CD4-positive, CD25-positive, alpha-beta regulatory T cell (primary cell): ENCODE measurements at places on chromosomes 12 and 14. TPM values are rescaled to one million over a fixed set of nuclear protein-coding genes. Genes with fewer than 3 reads are reported as not detected.
A peak's percentile ranks its signal among the peaks of the same experiment; 100 is the strongest.

- H3K27ac ChIP-seq = no peak overlapping the region
- H3K36me3 ChIP-seq = no peaks in the 10 kb centered on the region
- DNase-seq = no peak
- no peaks in the 10 kb centered on the region for H3K4me1 ChIP-seq
- no peak overlapping the region for H3K4me3 ChIP-seq
- no peaks in the 10 kb centered on the region for H3K27me3 ChIP-seq
Measured at GRCh38 chr12:25501549-25501948, 51.5 kb downstream of the LMNTD1 start.

- H3K4me3 ChIP-seq = no peak overlapping the region
- H3K27me3 ChIP-seq = no peaks in the 10 kb centered on the region
- no peak overlapping the region for H3K27ac ChIP-seq
Measured at GRCh38 chr14:105152794-105153241, 15.8 kb downstream of the JAG2 start.

GRCh38 chr14:50920482-50921230, 23.6 kb downstream of the PYGL start:
- H3K36me3 ChIP-seq = no peaks in the 10 kb centered on the region
- no peak overlapping the region for H3K27ac ChIP-seq

GRCh38 chr14:50477760-50478159, 54.6 kb downstream of the MAP4K5 start:
- peaks cover 40% of the 10 kb centered on the region for H3K36me3 ChIP-seq
- no peaks in the 10 kb centered on the region for H3K27me3 ChIP-seq
- no peak overlapping the region for H3K4me3 ChIP-seq
- H3K27ac ChIP-seq = no peak overlapping the region
- DNase-seq = no peak

DNA sequence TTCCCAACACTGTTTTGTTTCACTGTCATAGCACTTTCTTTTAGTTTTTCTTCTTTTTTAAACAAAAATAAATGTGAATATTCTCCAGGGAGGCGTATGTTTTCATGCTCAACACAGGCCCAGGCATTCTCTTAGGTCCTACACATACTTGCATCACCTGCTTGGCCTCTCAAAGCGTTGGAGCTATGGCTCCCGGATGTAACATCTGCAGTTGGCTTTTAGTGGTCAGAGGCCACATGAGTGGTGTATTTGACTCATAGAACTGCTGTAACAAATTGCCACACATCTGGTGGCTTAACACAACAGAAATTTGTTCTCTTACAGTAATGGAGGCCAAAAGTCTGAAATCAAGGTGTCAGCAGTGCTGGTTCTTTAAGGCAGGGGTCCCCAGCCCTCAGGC, 44.6 kb upstream of the VRK1 start:
- H3K27ac ChIP-seq = no peak overlapping the region
- no peaks in the 10 kb centered on the region for H3K36me3 ChIP-seq
- peaks cover 4% of the 10 kb centered on the region for H3K27me3 ChIP-seq
- no peak overlapping the region for H3K4me3 ChIP-seq
- DNase-seq = no peak

- no peaks in the 10 kb centered on the region for H3K27me3 ChIP-seq
- H3K4me3 ChIP-seq = no peak overlapping the region
- no peaks in the 10 kb centered on the region for H3K4me1 ChIP-seq
- no peak for DNase-seq
- H3K27ac ChIP-seq = no peak overlapping the region
- H3K36me3 ChIP-seq = no peaks in the 10 kb centered on the region
Measured at GRCh38 chr14:105141486-105142281, 26.9 kb downstream of the JAG2 start.

OR4E2 gene
- total RNA-seq = not detected

TBX3 gene
- total RNA-seq = not detected

- H3K4me3 ChIP-seq = no peak overlapping the region
- H3K36me3 ChIP-seq = peaks cover 16% of the 10 kb centered on the region
- H3K4me1 ChIP-seq = no peaks in the 10 kb centered on the region
Measured at GRCh38 chr14:69441948-69442347, 42.6 kb upstream of the PLEKHD1 start.

- no peaks in the 10 kb centered on the region for H3K27me3 ChIP-seq
- no peak for DNase-seq
- no peak overlapping the region for H3K4me3 ChIP-seq
- H3K36me3 ChIP-seq = no peaks in the 10 kb centered on the region
- no peaks in the 10 kb centered on the region for H3K4me1 ChIP-seq
- no peak overlapping the region for H3K27ac ChIP-seq
Measured at GRCh38 chr12:71417181-71417580, 22.4 kb upstream of the LGR5 start.

GRCh38 chr12:6323340-6323994, 13.0 kb downstream of the PLEKHG6 start:
- peak overlapping the region; percentile 17 for H3K4me3 ChIP-seq
- H3K4me1 ChIP-seq = peaks cover 16% of the 10 kb centered on the region
- peaks cover 1% of the 10 kb centered on the region for H3K36me3 ChIP-seq
- DNase-seq = peak; percentile 75

TOMM20L gene
- not detected for total RNA-seq

GRCh38 chr12:5177731-5178130, 134.1 kb downstream of the KCNA5 start:
- H3K27me3 ChIP-seq = no peaks in the 10 kb centered on the region
- H3K36me3 ChIP-seq = no peaks in the 10 kb centered on the region
- no peaks in the 10 kb centered on the region for H3K4me1 ChIP-seq
- H3K27ac ChIP-seq = no peak overlapping the region

- no peaks in the 10 kb centered on the region for H3K4me1 ChIP-seq
- no peak overlapping the region for H3K4me3 ChIP-seq
- no peaks in the 10 kb centered on the region for H3K27me3 ChIP-seq
- no peak overlapping the region for H3K27ac ChIP-seq
- H3K36me3 ChIP-seq = no peaks in the 10 kb centered on the region
- DNase-seq = no peak
Measured at GRCh38 chr12:100908501-100908900, 113.9 kb downstream of the ANO4 start.

DNA sequence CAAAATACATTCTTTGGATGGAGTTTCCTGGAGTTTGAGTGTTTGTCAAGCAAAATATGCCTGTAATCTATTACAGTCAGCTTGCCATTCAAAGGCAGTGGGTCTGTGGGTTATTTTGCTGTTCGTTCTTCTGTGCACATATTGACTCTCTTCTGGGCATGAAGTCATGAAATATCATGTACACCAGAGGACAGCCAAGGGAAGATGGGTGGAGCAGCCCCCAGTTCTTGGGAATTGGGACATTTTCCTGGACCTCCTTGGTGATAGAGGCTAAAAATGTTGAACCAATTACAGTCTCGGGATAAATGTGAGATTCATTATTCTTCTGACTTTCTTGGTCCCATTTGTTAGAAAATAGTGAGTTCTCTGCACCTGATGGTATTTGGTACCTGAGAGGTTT, 89.1 kb downstream of the FOXN4 start:
- DNase-seq = no peak
- H3K27ac ChIP-seq = no peak overlapping the region
- no peaks in the 10 kb centered on the region for H3K4me1 ChIP-seq
- H3K4me3 ChIP-seq = no peak overlapping the region
- no peaks in the 10 kb centered on the region for H3K27me3 ChIP-seq
- peaks cover 19% of the 10 kb centered on the region for H3K36me3 ChIP-seq

SYCP3 gene
- total RNA-seq = 0.27 TPM

DNA sequence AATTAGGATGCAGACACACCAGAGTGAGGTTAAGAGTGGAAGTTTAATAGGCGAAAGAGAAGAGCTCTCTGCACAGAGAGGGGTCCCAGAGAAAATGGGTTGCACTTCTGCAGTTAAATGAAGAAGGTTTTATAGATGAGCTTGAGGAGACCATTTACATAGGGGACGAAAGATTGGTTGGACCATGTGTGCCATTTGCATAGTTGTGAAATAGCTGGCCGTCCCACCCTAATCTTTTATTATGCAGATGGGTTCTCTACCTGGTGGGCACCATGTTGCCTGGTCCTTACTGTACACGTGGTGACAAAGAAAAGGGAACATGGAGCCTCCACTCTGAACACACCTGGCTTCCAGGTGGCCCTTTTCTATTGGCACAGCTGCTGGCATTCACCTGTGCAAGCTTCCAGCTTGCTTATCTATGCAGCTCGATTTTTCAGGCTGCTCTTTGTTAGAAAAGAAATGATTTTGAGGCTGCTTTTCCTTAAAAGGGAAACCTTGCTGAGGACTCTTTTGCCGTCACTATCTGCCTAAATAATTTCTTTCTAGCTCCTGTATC, 67.1 kb upstream of the SRSF5 start:
- peaks cover 35% of the 10 kb centered on the region for H3K4me1 ChIP-seq
- no peaks in the 10 kb centered on the region for H3K27me3 ChIP-seq
- no peak overlapping the region for H3K4me3 ChIP-seq
- no peak overlapping the region for H3K27ac ChIP-seq
